Fibroblast of skin of back (primary cell): ENCODE measurements at places on chromosomes 3 and 15.

DNA sequence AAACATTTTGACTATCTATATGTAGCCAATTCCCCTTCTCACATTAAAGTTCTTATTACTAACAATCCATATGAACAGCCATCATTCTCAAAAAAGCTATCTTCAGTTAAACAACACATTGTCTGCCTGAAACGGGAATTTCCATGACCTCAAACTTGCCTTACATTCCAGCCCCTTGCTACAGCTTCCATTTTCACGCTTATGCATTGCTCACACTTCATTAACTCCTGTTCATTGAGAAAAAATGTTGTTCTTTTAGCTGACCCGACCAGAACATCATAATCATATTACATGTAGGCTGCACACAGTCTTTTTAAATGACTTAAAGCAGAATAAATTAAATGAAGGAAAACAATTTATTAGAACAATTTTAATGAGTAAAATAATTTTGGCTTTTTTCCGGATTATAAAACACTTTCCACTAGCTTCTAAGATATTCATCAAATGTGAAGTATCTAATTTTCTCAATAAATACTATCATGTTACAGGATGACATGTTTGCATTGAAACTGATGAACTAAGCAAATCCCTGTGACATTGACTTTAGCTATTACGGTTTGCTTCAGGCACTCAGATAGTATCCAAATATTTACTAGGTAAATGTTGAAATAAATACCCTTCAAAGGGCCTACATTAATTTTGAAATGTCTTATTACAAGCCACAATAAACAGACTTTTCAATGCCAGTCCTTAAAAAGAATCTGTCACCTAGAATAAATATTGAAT, 49.9 kb downstream of the P3H2 start:
- peak; percentile 55 for DNase-seq

DNA sequence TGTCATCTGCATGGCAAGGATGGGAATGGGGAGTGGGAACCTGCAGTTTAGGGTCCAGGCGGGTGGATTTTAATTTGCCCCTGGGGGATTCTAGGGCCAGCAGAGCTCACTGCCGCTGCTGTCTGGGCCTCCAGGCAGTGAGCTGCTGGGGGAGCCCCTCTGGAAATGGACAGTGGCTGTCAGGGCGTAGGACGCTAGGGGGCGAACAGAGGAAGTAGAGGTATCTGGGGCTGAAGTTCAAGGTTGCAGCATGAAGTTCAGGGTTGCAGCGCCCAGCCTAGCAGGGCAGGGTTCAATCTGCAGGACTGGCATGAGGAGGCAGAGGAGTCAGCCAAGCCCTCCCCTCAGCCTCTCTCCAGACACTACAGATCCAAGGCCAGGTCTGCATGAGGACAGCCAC, 49.5 kb downstream of the APBA2 start:
- DNase-seq: no peak

GRCh38 chr3:190973771-190974170, 111.3 kb upstream of the GMNC start:
- no peak for DNase-seq

DNA sequence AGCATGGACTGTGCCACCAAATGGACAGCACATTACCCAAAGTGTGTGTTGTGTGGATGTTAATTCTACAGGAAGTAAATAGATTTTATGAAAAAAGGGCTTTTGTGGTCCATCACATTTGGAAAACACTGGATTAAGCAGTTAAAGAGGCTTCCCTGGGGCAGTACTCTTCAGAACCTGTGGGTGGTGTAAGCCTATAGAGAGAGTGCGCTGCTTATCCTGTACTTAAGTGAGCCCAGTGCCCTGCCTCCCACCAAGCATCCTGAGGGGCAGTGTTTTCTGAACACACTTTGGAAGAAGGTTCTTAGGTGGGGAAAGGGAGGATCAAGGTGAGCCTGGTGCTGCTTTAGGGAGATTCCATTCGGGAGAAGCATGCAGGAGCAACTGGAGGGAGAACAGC, 10.9 kb downstream of the TTLL3 start:
- DNase-seq: no peak
